Colonic mucosa (tissue), 4 donors: ENCODE measurements at places on chromosomes 1 and 21. TPM values are rescaled to one million over a fixed set of nuclear protein-coding genes. Genes with fewer than 3 reads are reported as not detected.
A peak's percentile ranks its signal among the peaks of the same experiment; 100 is the strongest.

OR2L3 gene
- not detected for total RNA-seq

DNA sequence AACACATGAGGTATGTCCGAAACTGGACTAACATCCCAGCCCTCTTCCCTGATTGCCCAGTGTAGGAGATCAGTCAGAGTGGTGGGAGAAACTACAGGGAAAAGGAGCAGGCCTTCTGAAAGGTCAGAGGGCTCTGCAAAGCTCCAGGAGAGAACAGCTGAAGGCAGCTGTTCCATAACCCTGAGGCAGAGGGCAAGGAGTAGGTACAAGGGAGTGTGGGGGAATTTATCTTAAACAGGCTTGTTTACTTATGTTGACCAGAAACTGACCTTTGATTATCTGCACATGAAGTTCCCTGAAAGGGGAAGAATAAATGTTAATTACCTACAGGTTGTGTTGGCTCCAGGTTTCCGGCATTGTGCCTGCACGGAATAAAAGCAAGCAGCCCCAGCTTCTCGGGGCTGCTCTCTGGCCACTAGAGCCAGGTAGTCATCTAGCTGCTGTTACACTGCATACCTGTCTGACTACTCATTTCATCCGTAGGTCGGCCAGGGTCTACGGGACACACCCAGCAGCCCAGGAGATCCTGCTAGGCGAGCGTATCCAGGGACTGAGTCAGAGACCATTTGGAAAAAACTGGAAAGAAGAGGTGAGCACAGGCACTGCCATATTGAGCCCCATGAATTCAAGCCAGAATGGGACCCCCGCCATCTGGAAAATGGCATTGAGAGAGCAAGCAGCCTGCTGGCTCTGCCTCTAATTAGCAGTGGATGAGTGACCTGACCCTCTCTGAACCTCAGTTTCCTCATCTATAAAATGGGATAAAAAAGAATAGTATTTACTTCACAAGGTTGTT, 14.9 kb upstream of the PAQR7 start:
- peak; percentile 72 for DNase-seq

- no peak for DNase-seq
Observed at GRCh38 chr1:213652109-213652508, 335.7 kb upstream of the PROX1 start.

DNA sequence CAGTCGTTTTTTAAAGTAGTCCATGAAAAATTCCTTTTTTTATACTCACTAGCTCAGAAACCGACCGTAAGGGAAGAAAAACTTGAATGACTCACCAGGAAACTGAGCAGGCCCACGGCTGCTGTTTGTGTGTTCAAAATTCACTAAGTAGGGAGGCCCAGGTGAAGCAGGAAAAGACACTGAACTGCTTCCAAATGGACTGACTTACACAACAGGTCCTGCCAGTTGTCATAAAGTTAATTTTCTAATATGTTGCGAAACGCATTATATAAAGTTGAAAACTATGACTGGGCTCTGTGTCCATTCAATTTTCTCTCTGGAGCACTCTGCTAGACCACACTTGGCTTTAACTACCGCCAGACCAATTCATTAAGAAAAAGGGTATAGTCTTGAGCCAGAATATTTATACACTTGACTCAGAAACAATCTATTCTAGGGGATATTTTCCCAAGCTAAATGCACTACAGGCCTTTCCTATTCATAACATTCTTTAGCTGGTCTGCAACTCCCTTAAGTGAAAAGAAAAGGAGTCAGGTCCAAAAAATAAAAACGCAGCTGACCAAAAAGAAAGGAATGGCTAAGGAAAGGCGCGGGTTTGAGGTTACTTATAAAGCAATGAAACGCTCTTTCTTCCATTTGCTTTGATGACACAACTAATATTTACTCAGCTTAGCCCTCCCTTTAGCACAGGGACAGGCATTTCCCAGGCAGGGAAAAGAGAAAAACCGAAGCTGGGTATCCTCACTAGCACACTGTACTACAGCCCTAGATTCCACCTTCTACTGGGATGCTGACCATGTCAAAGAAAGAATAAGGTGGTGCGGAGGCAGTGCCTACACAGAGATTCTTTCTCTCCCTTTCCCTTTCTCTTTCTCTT, 306.3 kb upstream of the ESRRG start:
- peak; percentile 20 for DNase-seq

GRCh38 chr1:31041529-31041928, 24.0 kb downstream of the PUM1 start:
- DNase-seq = no peak

DNA sequence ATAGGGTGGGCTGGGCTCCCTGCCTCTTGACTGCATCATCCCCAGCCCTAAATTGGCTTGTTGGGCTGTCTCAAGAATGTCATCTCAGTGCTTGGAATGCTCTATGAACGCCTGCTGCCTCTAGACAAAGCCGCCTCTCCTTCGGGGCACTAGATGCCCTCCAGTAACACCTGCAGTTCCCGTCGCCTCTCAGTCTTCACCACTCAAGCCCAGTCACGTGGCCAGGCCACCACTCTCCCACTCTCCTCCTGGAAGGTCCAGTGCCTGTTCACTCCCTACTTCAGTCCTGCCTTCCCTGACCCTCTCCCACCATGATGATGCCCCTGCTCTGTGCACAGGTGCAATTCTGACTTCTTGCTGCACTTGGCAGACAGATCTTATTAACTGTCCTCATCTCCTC, 7.0 kb downstream of the TAS1R2 start:
- DNase-seq = no peak

GRCh38 chr1:112754116-112754628, 39.0 kb upstream of the PPM1J start:
- DNase-seq = no peak

EIF2D gene
- 39.2 TPM for total RNA-seq

GRCh38 chr1:70790232-70790923, 257.2 kb downstream of the PTGER3 start:
- DNase-seq = no peak

DNA sequence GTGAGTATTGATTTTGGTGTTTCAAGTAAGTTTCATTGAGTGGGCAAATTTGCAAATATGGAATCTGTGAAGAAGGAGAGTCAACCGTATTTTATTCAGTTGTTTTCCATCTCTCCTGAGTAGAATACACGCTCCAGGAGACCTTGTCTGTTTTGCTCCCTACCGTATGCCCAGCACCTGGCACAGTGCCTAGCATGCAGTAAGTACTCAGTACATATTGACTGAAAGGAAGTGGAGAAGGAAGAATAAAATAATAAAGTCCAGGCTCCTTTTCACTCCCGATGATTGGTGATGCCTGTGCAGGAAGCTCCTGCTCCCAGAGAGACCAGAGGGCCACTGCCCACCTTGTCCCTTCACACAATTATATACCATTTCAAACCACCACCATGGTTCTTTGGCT, 59.4 kb upstream of the NEK2 start:
- DNase-seq = peak; percentile 77

ITSN1 gene
- total RNA-seq = 28.3 TPM

GRCh38 chr1:66982561-66983260, 57.9 kb downstream of the MIER1 start:
- DNase-seq = no peak

TTC34 gene
- 0.27 TPM for total RNA-seq

- peak; percentile 57 for DNase-seq
Observed at GRCh38 chr1:30111431-30111830, 612.0 kb downstream of the MATN1 start.

NHLH1 gene
- 0.12 TPM for total RNA-seq

DNA sequence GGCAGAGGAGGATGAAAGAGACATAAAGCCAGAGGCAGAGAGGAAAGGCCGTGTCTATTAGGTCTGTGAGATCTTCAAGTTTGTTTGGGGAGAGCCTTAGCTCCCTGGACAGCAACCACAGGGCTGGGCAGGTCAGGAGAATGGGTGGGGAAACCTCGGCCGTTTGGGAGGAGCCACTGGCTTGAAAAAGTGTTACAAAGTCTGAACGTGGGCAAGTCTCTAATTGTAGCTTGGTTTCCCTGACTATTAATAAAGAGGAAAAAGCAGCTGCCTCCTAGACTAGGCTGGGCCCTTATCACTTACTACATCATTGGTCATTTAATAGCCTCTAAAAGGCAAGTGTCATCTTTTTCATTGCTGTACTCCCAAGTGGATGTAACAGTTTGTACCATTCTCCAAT, at the start of gene CCDC17:
Gene CCDC17, minus strand, starts transcription at position 83 of the 400 bp plus-strand sequence. CDS start 145 bp downstream, outside the sequence.
- no peak for DNase-seq

DNA sequence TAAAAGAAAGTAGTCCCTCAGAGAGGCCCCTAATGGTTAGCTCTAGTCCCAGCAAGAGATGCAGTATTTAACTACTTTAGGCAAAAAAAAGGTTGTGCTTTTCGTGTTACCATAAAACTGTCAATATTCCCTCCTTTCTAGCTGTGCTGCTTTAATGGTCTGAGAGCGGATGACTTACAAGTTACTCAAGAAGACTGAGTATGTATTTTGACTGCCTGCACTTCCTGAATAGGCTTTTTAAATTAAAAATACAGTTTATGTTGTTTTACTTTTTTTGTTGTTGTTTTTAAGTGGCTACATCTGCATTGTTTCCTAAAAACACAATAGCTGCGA, 152.2 kb downstream of the NFIA start:
- DNase-seq = no peak

DNA sequence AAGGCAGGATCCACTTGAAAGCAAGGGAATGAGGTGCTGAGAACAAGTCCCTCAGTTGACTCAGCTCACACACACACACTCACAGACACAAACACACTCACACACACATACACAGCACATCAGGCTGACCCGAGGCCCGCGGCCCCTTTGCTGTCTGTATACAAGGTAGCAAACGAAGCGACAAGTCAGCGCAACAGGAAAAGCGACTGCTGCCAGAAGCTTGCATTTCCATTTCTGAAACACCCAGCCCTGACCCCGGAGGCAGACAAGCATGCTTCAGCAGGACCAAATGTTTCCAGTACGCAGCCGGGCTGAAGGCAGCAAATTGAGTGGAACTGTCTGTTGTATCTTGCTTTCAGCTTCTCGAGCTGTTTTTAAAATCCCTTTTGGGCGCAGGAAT, 501.6 kb downstream of the NPHP4 start:
- no peak for DNase-seq

GRCh38 chr1:220426989-220427388, 100.9 kb upstream of the MARK1 start:
- no peak for DNase-seq

TFF2 gene
- total RNA-seq = 2.3 TPM

FABP3 gene
- 2.8 TPM for total RNA-seq

C1orf167 gene
- total RNA-seq = not detected

CCDC17 gene
- total RNA-seq = 1.8 TPM

DNA sequence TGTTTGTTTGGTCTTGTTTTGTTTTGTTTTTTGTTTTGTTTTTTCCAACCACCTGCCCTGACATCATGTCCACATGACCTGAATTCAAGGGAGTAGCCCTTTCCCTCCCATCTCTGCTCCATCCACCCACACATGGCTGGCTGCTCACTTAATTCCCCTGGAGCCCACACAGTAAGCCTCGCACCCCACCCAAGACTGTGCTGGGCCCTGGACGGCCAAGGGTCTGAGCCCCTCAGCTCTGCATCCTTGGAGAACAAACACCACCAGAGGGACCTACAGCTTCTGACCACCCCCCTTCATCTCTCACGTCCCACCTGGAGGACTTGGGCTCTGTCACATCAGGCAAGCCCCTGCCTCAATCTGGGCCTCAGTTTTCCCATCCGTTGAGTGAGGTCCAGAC, 39.1 kb downstream of the MATN1 start:
- no peak for DNase-seq

NSUN4 gene
- total RNA-seq = 18.3 TPM

DNA sequence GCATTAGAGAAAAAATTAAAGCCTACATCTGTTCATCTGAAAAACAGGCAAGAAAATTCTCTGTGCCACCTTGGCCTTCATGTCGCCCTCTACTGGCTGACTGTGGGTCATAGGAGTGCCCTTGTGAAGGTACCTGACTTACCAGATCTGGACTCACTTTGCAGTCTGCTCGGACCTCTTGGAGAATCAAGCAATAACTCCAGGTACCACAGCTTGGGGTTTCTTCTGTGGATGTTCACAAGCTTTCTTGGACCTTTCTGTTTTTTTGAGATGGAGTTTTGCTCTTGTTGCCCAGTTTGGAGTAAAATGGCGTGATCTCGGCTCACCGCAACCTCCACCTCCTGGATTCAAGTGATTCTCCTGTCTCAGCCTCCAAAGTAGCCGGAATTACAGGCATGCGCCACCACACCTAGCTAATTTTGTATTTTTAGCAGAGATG, 2.4 kb upstream of the PRAMEF18 start:
- DNase-seq = peak; percentile 38

- DNase-seq = no peak
Observed at GRCh38 chr1:152823294-152823693, 4.0 kb upstream of the LCE1A start.

CD58 gene
- 25.9 TPM for total RNA-seq

GJA5 gene
- 1.1 TPM for total RNA-seq

SELL gene
- 2.2 TPM for total RNA-seq

TDRD5 gene
- total RNA-seq = 2.4 TPM

- DNase-seq = no peak
Observed at GRCh38 chr1:91877574-91878208, 8.3 kb downstream of the TGFBR3 start.

ILDR2 gene
- total RNA-seq = 0.62 TPM

DNA sequence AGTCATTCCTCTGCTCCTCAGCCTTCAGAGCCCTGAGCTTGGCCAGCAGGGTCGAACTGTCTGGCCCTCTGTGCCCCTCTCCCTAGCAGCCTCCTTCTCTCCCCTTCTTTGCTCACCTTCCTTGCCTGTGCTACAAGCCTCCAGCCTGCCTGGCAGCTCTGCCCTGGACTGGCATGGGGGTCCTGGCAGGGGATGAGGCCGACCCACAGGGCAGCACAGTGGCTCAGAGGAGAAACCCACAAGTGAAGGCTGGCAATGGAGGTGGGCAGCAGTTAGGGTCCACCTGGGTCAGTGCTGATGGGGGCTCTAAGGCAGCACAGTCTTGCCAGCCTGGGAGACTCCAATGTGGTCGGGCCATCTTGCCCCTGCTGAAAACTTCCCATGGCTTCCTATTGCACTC, 274.2 kb downstream of the GRIK3 start:
- DNase-seq = no peak

DNA sequence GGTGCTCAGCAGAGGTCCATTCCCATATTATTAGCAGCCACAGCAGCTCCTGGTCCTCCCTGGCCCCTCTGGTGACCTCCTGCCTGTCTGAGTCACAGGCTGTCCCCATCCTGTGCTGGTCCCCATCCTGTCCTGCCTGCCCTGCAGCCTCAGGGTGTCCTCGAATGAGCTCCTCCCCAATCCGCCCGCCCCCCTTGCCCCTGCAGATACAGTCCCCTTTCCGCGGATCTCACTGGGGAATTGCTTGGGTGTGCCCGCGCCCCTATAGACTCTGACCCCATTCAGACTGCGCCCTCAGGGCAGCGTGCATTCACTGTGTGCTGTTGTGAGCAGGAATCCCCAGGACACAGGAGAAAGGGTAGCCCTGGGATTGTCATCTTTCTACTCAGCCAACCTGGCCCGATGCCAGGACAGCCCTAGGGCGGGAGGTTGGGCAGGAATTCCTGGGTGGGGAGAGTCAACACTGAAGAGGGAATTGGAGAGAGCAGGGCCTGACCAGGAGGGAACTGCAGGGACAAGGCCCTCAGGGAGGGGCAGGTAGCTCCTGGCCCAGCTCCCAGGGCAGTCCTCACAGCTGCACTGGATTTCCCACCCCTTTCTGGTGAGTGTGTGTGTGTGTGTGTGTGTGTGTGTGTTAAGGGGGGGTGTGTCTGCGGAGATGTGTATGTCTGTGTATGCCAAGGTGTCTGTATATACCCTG, 1.1 kb upstream of the GUCA2A start:
- DNase-seq = peak; percentile 96

TP73 gene
- 0.29 TPM for total RNA-seq

GRCh38 chr1:71015745-71016144, 31.9 kb downstream of the PTGER3 start:
- no peak for DNase-seq
